NCI-H446 treated with DMSO at 0.1 percent for 48 hours (cell line): ENCODE measurements at places on chromosomes 3 and 15.

DNA sequence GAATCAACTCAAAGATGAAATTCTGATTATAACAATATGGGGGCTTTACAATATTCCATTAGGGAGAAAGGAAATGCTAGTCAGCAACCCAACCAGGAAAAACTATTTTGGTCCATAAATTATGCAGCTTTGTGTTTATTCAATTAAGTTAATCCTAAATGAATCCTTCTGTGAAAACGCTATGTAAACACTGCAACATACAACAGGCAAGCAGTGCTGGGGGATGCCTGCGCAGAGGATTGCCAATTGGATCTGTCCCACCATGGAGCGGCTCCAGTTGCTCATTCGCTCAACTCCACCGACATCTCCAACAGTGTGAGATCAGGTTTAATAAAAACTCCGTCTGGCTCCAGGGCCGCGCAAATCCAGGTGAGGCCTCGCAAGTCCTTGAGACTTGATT lies 290.5 kb upstream of the VEPH1 start:
- peak; percentile 56 for DNase-seq

DNA sequence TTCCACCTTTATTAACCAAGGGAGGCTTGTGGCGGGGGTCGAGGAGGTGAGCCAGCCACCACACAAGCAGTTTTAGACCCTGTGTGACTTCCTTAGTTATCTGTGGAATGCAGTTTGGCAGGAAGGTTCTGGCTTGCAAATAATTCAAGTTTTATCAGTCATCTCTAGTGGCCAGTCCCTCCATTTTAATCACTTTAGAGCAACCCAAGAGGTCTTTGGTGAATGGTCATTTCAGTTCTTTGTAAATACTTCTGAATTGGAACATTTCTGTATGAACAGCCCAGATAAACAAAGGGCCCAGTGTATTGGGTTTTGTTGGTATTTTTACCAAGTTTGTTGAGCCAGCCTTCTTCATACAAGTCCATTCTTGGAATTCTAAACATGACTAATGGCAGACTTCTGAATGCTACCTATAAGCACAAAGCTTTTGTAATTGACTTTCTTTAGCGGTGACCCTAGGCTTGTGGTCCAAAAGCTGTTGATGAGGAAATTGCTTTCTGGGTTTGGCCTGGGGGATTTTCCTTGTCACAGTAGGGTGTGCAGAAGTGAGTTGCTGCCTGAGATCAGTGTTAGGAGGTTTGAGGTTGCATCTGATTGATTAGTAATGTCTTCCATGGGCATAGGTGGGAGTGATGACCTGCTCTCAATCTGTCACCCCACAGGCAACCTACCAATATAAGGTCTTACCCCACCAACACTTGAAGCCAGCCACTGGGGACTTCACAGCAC lies 193.3 kb upstream of the TOPAZ1 start:
- DNase-seq: no peak

GRCh38 chr15:94252223-94252766 lies 20.9 kb downstream of the MCTP2 start:
- DNase-seq: no peak

DNA sequence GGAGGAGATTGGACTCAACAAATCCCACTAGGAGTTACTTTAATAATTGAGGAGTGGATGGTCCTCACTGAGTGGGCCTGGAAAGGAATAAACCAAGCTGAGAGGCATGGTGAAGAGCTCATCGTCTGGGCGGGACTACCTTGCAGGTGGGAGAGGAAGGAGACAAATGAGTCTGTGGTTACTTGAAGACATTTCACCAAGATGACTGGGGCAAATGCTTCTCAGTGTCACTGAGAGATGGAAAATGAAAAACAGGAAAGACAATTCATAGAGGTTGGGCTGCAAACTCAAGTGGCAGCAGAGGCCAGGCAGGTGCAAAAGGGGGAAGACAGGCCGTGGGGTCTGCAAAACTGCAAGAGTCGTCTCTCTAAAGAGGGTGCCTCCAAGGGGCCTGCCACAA lies 1.5 kb upstream of the ARHGAP31 start:
- no peak for DNase-seq

DNA sequence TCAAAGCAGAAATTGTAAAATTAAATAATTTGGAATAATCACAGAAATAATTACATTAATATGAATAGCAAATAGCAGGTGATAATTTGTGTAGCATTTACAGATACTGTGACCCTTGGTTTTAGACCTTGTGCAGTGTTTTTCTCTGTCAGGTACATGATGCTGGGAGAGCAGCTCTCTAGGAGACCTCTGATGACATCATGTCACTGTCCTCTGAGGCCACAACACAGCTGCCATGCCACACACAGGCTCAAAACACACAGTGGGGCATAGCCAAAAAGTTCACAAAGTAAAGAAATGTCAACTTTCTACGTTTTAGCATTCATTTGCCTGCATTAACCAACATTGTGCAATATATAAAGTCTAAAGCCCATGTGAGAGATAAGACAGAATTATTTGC lies 71.8 kb upstream of the ZBTB20 start:
- DNase-seq: no peak

- DNase-seq: no peak
Observed at GRCh38 chr3:129474984-129475804, 35.2 kb downstream of the IFT122 start.

DNA sequence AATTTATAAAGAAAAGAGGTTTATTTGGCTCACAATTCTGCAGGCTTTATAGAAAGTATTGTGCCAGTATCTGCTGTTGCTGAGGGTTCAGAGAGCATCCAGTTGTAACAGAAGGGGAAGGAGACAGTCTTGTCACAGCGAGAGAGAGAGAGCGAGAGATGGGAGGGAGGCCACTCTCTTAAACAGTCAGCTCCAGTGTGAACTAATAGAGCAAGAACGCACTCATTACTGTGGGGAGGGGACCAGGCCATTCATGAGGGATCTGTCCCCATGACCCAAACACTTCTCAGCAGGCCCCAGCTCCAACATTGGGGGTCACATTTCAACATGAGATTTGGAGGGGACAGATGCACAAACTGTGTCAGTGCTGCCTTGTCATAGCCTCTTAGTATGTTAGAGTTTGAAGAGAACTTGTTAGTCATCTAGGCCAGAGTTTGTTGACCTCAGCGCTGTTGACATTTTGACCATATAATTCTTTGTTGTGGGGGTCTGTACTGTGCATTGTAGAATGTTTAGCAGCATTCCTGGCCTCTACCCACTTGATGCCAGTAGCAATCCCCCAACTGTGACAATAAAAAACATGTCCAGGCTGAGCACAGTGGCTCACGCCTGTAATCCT lies 15.3 kb downstream of the STARD9 start:
- no peak for DNase-seq

DNA sequence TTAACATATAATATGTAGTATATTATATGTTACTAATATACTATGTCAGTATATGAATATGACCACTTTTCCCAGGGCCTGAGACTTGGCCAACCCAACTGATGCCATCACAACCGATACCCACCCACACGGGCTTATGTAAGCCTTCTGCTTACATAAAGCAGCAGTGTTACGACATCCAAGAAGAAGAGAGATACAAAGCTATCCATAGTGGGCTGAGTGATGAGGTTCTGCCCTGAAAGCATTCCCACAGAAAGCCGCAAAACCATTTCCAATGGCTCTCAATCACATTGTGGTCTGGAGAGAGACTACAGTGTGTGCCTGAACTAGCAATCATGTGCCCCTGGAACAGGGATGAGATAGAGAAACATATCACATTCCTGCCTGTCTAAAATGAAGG lies 177.9 kb downstream of the PLOD2 start:
- no peak for DNase-seq

DNA sequence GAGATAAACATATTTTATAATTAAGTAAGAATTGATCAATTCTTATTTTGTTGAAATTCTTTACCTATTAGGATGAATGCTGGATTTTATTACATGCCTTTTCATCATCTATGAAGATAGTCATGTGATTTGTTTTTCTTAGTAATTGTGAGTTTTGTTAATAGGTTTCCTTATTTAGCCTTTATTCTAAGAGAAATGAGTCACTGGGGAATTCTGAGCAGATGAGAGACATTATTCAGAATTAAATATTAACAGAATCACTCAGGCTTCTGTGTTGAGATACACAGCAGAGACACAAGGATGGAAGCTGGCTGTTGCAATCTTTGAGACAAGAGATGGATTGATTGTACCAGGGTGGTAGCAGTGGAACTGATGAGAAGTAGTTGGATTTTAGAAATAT lies 7.4 kb upstream of the ANO10 start:
- DNase-seq: no peak

DNA sequence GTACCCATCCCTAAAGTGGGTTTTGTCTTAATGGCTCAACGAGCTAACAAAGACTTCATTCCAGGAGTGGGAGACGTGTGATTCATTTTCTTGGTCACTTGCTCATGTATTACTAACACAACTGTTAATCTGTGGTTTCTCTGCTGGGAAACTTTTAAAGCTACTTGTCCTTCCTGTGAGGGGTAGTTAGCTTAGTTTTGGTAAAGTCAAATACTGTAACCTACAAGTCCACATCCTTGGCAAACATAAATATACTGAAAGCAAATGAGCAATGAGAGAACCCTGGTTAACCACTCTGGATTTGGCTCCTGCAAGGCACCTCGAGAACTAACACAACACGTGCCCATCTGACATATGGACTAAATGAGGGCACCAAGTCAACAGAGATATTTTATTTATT lies 19.9 kb downstream of the NOX5 start:
- no peak for DNase-seq

DNA sequence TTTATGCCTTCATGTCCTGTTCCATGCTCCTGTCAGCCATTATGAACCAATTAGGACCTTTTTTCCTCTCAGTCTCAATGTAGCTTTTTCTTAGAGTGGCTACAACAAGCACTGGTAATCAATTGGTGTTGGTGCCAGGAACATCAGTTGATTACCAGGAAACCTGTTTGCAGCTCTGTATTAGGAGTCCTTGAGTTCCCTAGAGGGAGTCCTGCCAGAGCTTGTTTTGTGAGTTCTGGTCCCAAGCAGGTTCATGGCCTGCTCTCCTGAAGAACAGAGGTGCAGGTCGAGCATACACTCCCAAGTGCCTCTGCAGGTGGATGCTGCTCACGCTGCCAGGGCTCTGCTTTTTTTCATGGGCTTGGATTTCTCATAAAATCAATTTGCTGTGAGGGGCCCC lies 137.9 kb upstream of the PRR23C start:
- no peak for DNase-seq

DNA sequence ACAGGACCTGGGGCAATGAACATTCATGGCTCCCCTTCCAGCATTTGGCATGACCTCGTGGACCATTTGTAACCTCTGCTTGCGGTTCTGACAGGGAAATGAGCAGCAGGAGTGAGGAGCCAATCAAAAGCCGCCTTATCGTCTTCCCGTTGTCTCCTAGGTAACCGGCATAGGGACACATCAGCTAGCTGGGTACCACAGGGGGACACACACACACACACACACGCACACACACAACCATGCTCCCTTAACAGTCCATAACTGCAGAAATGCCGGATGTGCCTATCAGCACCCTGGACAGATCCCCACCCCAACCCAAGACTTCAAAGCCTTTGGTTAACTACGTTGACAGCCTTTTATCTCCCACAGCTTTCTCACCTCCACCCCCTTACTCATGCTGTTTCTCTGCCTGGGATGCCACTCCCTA lies 53.4 kb upstream of the CCDC174 start:
- no peak for DNase-seq

DNA sequence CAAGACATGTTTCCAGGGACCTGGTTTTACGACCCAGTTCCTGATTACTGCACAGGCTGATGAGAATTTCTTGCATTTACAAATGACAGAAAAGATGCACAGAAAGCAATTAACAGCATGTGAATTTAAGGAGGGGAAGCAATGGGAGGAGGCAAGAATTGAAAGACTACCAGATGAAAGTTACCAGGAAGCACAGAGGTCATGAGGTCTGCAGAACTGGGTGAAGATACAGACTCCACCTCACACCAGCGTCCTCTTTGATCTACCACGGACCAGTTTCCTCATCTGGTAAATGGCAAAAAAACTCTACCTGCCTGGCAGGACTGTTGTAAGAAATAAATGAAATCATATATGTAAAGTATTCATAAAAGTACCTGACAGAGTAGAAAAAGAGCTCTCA lies 266.0 kb downstream of the MAGI1 start:
- no peak for DNase-seq

DNA sequence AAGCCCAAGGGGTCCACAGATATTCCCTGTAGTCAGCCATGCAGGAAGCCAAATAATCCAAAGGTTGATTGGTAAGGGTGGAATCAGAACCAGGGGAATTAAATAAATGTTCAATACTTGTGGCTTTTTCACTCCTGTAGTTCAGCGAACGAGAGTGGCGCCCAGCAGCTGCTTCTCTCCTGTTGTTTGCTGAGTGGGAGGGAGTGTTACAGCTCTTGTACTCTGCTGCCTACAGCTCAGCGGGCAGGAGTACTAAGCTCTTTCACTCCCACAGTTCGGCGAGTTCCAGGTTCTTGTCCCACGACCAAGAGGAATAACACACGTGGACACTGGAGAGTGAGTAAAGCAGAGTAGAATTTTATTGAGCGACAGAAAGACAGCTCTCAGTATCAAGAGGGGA lies 105.9 kb downstream of the MOBP start:
- no peak for DNase-seq
